ENCODE measurements at places on chromosomes 16 and 17.

DNA sequence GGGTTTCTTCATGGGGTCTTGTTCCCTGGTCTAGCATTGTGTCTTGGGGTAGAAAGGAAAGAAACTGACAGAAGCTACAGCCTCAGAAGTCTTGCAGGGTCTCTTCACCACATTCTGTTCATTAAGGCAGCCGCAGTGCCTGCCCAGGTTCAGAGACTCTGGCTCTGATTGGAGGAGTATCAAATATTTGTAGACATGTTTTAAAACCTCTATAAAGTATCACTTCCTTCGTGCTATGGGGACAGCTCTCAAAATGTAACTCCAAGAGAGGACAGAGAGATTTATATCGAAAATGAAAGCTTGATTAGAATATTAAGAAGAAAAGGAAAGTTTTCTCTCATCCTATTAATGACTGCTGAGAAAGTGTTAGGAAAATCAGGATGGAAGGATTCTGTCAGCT, 107.0 kb upstream of the CACNG3 start:
- DNase-seq = no peak

DNA sequence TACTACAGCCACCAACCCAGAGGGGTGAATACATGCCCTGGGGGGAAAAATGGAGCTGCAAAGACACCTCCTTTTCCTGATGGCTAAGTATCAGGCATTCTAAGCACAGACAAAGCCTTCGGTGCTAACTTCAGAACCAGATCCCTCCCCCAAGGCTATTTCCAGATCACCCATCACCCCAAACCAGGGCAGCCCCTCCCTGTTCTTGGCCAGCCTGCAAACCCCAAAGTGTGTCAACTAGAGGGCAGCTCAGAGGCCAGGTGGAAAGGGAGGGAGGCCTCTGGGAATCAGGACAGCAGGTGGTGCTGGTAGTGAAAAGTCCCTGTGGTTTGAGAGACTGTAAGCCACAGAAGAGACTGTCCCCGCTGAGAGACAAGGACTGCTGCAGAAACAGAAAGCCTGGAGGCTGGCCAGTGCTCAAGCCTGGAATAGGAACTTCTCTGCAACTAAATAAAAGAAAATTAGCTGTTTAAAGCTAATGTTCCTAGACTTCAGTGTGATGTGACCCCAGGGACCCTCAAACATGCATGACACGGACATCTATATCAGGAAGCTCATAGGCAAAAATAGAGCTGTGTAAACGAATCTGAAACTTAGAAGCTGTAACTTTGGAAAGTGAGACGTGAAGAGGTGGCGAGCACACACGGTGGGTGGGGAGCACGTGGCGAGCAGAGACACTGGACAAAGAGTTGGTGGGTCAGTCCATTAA, 9.1 kb downstream of the TUBG1 start:
- DNase-seq = no peak

DNA sequence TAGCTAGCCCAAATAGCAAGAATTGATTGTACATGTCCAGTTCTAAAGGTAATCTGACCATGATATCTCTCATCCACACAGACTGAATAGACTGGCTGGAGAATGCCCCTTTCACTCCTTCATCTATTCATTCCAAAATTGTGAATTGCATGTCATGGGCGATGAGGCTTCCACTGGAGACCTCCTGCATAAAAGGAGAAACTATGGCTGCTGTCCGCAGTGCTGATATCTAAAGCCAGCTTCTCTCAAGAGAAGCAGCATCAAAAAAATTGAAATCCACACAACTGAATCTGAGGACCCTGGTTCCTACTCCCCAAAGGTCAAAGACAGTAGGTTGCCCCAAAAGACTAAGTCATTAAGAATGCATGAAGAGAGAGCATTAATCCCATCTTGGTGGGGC, 7.9 kb upstream of the SCNN1G start:
- DNase-seq = no peak

DNA sequence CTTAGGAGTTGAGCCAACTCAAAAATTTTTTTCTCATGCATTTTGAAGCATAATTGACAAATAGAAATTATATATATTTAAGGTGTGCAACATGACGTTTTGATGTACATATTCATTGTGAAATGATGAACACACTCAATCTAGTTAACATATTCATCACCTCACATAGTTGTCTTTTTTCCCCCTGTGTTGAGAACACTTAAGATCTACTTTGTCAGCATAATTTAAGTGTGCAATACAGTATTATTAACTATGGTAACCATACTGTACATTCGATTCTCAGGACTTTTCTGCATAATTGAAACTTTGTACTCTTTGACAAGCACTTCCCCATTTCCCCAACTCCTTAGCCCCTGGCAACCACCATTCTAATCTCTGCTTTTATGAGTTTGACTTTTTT, 192.2 kb upstream of the ZKSCAN2 start:
- DNase-seq = no peak

- no peak for DNase-seq
Measured at GRCh38 chr17:77428020-77428748, 287.4 kb downstream of the SEC14L1 start.

GRCh38 chr16:4477966-4478365, 1.8 kb downstream of the HMOX2 start:
- no peak for DNase-seq

- no peak for DNase-seq
Measured at GRCh38 chr17:5840811-5841446, 229.2 kb upstream of the WSCD1 start.

DNA sequence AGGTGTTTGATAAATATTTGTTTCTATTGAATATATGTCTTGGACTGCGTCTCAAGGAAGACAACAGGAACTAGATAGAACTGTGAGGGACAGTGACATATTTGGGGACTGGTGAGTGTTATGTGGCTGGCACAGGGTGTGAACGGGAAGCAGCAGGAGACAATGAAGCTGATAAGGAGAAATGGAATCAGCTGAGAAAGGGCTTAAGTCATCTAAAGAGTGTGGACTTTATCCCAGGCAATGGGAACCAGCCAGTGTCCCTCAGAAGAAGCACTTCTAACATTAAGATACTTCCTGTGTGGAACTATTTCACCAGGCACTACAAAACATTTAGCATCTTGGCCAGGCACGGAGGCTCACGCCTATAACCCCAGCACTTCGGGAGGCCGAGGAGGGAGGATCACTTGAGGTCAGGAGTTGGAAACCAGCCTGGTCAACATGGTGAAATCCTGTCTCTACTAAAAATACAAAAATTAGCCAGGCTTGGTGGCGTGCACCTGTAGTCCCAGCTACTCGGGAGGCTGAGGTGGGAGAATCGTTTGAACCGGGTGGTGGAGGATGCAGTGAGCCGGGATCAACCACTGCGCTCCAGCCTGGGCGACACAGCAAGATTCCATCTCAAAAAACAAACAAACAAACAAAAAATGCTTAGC, 41.2 kb downstream of the ARHGAP17 start:
- no peak for DNase-seq
